NCI-H524 (cell line): ENCODE measurements at places on chromosomes 16 and 17.

- DNase-seq: no peak
These were observed 31.5 kb downstream of the HAPSTR1 start for GRCh38 chr16:9122969-9123368.

GRCh38 chr17:42531455-42532354, 4.3 kb upstream of the NAGLU start:
- DNase-seq: peak; percentile 26

- DNase-seq: no peak
These were observed 1.2 kb downstream of the CCDC137 start for GRCh38 chr17:81667754-81668153.

DNA sequence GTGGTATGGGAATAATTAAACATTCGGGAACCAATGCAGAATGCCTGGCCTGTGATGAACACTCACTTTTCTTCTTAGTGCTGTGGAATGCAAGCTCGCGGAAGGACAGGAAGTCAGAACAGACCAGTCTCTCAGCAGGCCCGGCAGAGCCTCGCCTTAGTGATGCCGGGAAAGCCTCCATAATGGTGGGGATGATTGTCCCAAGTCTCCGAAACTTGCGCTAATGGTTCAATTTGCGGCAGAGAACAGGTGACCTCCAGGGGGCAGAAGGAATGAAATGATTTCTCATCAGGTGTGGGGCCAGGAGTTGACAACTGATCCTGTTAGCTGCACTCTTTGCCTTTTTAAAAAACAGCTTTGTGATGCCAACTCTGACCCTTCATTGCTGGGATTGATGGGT, 170.6 kb downstream of the GSG1L start:
- no peak for DNase-seq

- DNase-seq: no peak
These were observed 204.2 kb upstream of the KCNJ16 start for GRCh38 chr17:69870751-69871199.

DNA sequence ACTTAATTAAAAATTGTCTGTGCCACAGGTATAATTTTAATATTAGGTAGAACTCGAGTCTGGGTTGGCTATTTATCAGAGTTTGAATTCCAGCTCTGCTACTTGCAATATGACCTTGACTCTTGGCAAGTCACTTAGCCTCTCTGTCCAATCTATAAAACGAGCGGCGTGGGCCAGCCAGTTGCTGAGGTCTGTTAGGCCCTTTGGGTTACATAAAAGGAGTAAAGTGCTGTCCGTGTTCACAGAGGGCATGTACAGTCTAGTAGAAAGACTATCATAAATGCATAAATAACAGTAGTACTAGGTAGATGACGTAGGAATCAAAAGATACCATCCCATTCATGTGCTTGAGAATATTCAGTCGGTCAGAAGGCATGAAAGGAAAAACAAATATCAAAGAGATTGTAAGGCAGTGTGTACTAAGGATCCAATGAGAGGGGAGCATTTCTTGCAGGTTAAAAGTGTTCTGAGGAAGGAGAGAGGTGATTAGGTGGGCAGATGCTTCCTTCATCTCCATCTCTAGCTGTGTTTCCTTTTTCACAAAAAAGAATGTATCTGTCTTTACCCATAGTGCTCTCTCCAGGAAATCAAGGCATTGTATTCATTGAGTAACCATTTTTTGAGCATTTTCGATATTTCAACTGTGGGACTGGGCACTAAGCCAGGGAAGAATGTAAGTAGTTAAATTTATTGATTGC, 2.4 kb downstream of the TNRC6A start:
- DNase-seq: no peak

DNA sequence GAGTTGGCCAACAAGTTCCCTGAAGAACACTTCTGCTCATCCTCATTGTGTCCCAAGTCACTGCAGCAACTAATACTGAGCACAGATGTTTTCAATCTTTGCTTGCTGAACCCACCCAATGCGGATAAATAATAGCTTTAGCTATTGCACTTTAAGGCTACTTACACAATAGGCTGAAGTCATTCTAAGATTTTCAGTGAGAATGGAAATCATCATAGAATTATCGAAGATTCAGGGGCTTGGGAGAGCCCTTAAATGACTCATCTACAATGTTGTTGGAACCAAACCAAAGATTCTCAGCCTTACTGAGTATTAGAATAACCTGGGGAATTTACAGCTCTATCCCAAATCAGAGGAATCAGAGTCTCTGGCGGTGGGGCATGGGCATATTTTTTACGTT, 51.2 kb downstream of the SYCE1L start:
- DNase-seq: no peak

DNA sequence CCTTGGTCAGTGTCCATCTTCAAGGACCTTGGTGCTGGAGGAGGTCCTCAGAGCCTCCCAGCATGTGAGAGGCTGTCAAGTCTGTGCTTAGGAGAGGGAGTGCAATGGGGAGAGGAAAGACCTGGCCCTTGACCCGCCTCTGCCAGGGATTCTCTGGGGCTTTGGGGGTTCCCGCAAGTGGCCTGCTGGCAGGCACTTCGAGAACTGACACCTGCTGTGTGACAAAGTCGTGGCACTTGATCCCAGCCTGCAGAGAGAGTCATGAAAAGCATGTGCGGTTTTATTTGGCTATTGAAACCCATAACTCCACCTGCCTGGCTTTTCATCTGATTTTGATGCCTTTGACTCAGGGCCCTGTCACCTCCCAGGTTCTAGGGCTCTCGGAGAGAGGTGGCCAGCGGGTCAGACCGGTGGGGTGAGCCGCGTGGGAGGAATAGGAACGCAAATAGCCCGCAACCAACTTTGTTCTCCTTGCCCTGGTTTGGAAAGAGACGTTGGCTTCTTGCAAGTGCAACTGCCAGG, 42.8 kb upstream of the GSE1 start:
- no peak for DNase-seq

GRCh38 chr17:35668802-35669201, 62.6 kb upstream of the RASL10B start:
- DNase-seq: no peak

DNA sequence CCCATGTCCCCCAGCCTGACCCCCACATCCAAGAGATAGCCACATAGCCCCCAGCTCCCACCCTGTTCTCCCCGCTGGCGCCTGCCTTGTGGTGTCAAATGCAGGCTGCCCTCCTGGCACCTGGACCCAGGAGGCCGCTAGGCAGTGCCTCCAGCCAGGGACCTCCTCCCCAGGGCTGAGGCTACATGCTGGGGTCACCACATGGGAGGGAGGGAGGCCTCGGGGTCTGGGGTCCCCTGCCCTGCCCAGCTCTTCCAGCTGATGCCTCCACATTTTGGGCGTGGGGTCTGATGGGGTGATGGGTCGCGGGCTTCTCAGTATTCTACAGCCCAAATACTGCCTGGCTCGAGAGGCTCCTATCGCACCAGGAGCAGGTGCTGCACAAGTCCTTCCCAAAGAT, 9.5 kb downstream of the TBC1D26 start:
- DNase-seq: no peak

DNA sequence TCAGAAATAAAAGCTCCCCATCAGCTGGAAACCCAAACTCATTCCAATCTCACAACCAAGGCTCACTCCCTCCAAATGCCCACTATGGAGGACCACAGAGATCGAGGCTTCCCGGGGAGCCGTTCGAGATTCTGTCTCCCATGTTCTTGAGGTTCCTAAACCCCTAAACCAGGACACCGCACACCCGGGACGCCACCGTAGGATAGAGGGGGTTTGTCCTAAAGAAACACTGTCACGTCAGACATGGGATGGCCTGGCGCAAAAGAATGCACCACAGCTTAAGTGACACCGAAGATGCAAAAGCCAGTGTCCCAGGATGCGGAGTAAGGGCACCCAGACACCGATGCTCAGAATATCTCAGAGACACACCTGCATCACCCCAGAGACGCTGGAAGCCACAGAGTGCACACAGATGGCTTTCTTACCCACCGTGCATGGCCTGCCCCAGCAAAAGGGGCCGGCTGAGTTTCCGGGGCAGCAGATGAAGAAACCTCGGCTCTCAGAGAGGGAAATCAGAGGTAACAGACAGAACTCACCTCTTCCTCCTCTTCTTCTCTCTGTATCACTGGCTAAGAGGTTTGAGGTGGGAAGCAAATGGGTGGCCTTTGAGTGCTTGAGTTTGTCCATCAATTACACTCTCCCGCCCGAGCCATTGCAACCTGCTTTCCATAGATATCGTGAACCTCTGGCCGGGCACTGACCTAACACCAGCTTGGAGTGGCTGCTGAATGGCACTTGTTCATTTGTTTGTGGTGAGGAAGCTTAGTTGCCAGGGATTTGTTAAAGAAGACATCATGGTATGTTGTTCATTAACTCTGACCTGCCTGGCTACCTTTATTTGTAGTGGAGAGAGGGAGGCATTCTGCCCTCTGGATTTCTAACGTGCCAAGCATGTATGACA, 65.1 kb upstream of the TNRC6C start:
- no peak for DNase-seq

- no peak for DNase-seq
These were observed 9.8 kb upstream of the RFFL start for GRCh38 chr17:35073183-35073790.

- DNase-seq: no peak
These were observed 4.4 kb downstream of the GGA2 start for GRCh38 chr16:23505671-23506605.

GRCh38 chr17:79615926-79616325, 5.1 kb upstream of the RBFOX3 start:
- no peak for DNase-seq

- peak; percentile 31 for DNase-seq
These were observed 75.0 kb downstream of the SPAG9 start for GRCh38 chr17:51045621-51046020.

- DNase-seq: no peak
These were observed 94.6 kb downstream of the EMP2 start for GRCh38 chr16:10485698-10486382.

GRCh38 chr17:31171701-31172100, 76.9 kb downstream of the NF1 start:
- no peak for DNase-seq

- DNase-seq: no peak
These were observed 2.0 kb downstream of the CORO7 start for GRCh38 chr16:4414187-4414917.

DNA sequence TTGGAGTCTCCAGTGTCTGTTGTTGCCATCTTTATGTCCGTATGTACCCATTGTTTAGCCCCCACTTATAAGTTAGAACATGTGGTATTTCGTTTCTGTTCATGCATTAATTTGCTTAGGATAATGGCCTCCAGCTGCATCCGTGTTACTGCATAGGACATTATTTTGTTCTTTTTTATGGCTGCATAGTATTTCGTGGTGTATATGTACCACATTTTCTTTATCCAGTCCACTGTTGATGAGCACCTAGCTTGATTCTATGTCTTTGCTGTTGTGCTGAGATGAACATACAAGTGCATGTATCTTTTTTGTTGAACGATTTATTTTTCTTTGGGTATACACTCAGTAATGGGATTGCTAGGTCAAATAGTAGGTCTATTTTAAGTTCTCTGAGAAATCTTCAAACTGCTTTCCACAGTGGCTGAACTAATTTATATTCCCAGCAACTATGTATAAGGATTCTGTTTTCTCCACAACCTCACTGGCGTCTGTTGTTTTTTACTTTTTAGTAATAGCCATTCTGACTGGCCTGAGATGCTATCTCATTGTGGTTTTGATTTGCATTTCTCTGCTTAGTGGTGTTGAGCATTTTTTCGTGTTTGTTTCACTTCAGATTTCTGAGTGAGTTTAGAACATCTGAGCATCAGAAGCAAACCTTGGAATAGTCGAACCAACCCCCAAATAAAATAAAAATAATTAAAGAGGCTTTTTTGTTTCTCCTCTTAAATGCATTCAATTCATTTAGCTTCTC, 304.7 kb downstream of the ZFHX3 start:
- no peak for DNase-seq

- DNase-seq: no peak
These were observed 27.8 kb upstream of the TVP23A start for GRCh38 chr16:10846213-10846998.

- DNase-seq: peak; percentile 100
These were observed at the start of gene TMEM94 for GRCh38 chr17:75456417-75457046. TSS of gene TMEM94 (plus strand) at chr17:75456635. CDS start at chr17:75471906, 15,271 bp downstream.

DNA sequence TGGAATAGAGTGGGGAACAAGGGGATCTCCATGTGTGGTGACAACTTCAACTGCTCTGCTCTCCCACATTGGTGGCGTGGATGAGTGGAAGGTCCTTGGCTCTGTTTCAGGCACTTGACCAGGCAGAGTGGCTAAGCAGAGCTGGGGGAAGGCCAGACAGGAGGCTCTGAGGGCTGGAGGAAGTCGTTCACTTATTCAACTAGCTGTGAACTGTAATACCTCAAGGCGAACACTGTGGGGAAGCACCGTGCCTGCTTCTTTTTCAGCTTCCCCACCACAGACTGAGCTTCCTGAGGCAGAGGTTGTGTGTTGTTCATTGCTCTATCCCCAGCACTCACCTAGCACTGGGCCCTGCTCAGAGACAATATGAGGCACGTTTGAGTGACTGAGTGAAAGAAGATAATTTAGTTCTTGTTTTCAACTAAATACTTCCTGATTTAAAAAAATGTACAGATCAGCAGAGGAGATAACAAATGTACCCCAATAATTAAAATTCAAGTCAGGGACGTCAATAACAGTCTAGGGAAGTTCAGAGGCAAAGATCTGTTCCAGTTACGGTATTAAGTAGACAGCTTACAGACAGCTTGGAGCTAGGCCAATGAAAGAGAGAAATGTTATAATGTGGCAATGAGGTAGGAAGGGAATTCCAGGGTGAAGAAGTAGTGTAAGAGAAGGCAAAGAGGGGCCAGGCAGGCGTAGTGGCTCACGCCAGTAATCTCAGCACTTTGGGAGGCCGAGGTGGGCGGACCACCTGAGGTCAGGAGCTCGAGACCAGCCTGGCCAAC, 34.7 kb downstream of the MYO18A start:
- DNase-seq: peak; percentile 96

GRCh38 chr17:43388359-43389045, 10.3 kb upstream of the ARL4D start:
- peak; percentile 90 for DNase-seq

DNA sequence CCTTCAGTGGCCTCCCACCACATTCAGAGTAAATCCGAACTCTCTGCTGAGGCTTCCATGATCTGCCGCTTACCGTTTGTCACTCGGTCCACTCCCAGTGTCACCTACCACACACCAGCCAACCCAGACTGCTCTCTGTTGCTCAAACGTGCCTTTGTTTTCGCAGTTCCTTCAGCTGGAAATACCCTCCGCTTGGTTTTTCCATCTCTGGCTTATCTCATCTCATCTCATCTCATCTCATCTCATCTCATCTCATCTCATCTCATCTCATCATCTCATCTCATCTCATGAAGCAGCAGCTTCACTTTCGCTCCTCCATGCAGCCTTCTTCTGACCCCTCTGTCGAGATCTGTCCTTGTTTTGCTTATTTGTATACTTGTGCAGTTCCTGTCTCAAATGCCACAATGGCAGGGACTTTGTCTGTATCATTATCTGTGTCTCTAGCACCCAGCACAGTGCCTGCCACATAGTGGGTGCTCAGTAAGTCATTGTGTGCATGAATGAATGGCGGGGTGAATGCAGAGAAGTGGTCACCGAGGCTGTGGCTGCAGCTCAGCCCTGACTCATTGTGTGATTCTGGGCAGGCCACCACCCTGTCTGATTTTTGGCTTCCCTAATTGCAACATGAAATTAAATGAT, 3.8 kb upstream of the SNX20 start:
- no peak for DNase-seq

DNA sequence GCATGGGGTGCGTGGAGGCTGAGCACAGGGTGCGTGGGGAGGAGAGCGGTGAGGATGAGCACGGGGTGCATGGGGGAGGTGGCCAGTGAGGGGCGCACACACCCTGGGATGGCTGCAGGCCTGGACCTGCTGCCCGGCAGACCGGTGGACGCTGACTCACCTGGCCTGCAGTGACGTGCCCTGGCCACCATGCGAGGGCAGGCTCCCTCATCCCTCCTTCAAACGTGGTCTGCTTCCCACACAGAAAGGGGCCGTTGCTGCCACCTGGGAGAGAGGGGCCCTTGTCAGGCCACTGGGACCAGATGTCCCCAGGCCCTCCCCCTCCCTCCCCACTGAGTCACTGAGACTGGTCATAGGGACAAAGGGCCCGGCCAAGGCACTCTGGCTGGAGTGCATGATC, 20.1 kb upstream of the APRT start:
- DNase-seq: no peak
